ENCODE measurements at places on chromosomes 5 and 9.

DNA sequence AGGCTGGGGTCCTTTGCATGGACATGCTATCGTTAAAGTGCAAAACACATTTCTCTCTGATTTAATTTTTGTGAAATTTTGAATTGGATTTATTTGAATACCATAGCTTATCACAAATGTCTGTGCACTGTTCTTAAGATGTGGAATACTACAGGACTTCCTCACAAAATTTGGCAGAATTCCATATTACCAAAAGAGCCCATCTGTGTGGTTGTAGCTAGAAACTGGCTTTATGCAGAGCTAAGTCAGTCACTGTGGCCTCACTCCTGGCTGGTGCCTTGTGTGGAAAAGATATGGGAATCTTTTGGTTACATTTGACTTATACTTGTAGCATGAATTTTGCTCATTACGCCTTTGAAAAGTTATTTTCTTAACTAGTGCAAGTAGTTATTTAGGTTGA lies 35.5 kb downstream of the ACO1 start:
- DNase-seq = peak; percentile 65

GRCh38 chr5:179269781-179270543 lies 75.3 kb downstream of the ADAMTS2 start:
- DNase-seq = no peak

GRCh38 chr5:83568186-83568585 lies 96.6 kb downstream of the VCAN start:
- no peak for DNase-seq

DNA sequence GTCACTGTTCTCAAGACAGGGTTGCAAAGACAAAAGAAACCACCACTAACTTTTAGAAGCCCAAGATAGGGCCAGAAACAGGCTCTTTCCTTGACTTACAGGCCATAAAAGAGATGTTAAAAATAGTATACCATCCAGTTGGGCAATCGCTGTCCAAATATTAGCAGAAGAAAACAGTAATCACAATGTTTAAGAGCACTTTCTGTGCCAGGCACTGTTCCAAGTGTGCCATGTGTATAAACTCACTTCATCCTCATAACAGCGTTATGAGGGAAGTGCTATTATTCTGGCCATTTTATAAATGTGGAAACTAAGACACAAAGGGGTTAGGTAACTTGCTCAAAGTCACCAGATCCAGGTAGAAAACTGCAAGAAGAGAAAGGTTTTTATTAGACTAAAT lies 111.7 kb downstream of the KCNN2 start:
- no peak for DNase-seq

DNA sequence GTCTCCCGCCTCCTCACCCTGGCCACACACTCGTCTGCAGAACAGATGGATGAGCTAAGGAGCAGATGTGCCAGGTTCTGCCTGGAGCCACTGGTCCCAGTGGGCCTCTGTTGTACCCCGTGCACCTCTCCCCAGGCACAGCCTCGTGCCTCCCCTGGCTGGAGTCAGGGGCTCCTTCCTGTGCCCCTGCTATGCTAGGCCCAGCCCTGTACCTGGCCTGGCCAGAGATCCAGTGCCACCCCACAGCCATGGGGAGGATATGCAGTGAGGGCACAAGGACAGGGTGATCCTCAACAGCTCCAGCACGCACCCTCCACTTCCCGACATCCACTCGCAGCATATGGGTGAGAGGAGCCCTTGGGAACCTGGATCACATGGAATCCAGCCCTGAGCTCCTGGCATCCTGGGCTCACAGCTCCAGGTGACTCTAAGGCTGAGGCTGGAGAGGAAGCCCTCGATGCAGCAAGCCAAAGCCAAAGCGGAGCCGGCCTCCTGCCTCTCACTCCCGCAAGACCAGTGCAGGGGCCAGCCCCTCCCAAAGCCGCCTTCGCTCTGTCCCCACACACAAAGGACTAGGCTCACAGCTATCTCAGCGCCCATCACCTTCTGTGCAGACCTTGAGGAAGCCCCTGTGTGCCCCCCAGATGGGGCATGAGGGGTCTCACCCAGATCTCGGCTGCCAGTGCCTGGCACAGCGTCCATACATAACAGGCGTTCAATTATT lies 23.7 kb upstream of the ADAMTS2 start:
- DNase-seq = no peak

DNA sequence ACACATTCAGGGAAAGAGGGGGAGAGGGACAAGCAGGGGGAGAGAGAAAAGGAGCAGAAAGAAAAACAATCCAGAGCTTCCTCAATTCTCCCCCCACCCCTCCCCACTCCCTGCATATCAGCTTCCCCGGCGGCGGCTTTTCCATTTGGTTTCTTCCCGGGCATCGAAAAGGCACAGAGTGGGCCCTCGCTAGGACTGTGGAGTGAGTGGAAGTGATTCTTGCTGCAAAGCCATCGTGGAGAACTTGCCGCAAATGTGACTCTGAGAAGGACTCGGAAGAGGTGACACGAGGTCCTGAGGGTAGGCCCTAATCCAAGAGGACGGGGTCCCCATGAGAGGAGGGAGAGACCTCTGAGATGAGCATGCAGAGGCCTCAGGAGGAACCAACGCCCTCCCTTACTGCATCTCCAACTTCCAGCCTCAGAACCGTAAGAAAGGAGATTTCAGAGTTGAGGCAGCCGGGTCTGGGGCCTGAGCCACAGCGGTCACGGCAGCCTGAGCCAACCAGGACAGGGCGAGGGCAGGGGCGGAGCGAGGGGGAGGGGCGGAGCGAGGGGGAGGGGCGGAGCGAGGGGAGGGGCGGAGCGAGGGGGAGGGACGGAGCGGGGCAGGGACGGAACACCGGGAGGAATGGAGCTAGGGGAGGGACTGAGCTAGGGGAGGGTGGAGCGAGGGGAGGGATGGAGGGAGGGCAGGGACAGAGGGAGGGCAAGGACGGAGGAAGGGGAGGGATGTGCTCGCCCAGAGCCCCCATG lies 21.2 kb upstream of the SARDH start:
- no peak for DNase-seq

GRCh38 chr5:122454541-122454940 lies 142.5 kb downstream of the SNCAIP start:
- no peak for DNase-seq

GRCh38 chr9:37443566-37443965 lies 21.1 kb downstream of the GRHPR start:
- no peak for DNase-seq

DNA sequence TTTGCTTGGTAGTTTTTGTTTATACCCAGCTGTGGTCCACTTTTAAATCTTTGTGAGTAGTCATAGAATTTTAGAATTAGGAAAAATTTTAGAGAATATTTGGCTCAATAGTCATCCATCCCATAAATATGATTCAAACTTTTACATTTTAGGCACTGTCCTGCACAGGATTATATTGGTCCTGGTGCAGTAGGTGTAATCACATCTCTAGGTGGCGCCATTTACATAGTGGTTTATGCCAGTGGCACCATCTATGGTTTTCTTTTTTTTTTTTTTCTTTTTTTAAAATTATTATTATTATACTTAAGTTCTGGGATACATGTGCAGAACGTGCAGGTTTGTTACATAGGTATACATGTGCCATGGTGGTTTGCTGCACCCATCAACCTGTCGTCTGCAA lies 260.7 kb upstream of the KCNN2 start:
- no peak for DNase-seq

DNA sequence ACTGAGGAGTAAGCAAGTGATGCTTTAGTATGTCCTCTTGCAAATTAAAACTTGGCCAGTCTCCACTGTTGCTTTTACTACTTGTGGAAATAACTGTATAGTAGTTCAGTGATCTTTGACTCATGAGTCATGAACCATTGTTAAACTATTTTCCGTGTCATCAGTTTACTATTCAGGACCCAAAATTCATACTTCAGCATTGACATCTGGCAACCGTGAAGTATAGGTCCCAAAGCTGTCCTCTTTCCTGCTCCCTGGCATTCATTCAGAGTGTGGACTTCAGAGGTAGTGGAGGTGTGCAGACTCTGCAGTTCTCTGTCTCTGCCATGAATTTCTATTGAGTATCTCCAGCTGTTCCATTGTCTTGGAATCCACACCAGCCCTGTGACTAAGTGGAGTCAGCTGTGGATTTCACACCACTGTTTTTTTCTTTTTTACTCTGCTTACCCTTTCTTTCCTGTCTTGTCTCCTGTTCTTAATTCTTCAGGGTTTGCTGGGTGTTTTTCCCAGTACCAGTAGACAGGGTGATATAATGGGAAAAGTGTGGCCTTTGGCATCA lies 7.5 kb downstream of the TDRD7 start:
- DNase-seq = no peak

Measured in cerebellum (tissue), 4 donors.